ENCODE measurements at places on chromosomes 12 and 14.

DNA sequence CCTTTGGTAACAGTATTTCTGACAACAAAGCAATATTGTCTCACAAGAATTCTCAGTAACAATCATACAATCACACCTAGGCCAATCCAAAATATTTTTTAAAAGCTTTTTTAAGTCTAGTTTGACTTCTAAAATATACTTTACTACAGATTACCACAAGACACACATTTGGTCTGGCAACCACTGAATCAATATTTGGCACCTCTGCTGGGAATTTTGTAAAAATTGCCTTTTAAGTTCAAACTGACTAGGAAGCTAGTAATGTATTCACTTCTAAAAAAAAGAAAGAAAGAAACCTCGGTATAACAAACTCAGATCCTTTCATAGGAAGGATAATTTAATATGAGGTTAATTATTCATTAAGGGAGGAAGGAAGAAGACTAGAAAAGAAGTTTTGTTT, 18.2 kb upstream of the ETV6 start:
- DNase-seq = no peak

DNA sequence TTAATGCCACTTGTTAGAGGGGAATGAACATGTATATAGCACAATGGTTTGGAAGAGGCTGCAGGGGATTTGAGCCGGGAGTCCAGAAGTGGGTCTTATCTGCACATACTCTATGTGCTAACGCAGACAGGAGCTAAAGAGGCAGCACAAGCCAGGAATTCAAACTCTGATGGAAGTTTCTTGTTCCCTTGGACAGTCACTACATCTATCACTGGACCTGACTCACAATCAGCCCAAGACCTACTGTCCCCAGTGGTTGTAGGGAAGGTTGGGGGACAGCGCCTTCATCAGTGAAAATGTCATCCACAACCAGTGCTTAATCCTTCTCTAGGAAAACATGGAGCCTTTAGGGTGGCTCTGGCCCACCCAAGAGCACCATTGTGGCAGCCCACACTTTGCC, 107.8 kb downstream of the GCH1 start:
- no peak for DNase-seq

DNA sequence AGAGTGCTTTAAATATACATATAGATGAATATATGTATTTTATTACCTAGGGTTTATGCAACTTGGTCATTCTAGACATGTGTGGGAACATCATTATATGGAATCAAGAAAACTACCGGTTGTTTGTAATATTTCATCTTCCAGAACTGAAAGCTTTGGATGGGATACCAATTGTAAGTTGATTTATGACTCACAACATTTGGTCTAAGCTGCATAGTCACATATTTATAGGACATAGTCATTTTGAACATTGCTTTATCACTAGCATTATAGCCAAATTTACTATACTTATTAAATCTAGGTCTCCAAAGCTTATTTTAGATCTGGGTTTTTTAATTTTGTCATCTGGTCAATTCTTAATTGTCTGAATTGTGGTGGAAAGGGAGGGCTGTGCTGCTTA, 83.7 kb upstream of the PCNX4 start:
- peak; percentile 1 for DNase-seq

DNA sequence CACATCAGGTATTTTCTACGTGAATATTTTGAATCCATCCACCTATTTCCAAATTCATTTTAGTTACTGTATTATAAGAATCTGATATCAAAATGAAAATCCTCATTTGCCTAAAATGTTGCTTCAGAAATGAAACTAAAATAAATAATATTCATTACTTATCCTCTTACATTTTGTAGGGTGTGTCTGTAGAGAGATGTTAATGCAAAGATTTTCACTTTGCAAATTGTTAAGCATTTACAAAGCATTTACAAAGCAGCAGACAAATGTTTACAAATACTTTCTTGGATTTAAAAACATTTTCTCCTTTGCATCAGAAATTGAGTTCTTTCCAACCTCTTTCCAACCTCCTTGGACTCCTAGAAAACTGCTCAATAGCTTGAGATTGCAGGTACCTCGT, 360.0 kb upstream of the DCN start:
- no peak for DNase-seq

- no peak for DNase-seq
Observed at GRCh38 chr14:85129921-85130320, 400.0 kb upstream of the FLRT2 start.

DNA sequence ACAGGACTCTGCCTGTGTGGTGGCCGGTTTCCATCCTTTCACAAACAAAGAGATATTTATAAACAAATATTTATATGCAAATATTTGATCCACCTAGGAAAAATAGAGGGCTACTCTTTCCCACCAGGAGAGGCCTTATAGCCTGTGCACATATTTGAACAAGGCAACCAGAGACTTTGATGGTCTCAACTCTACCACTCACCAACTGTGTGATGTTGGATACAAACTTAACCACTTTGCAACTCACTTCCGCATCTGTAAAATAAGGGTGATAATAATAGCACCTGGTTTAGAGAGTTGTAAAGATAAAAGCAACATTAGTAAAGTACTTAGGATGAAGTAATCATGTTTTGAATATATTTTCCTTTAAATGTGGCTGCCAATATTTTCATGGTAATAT, 1.5 kb upstream of the CLEC12A start:
- no peak for DNase-seq
